ENCODE measurements at places on chromosomes 6 and 20.
A peak's percentile ranks its signal among the peaks of the same experiment; 100 is the strongest.

DNA sequence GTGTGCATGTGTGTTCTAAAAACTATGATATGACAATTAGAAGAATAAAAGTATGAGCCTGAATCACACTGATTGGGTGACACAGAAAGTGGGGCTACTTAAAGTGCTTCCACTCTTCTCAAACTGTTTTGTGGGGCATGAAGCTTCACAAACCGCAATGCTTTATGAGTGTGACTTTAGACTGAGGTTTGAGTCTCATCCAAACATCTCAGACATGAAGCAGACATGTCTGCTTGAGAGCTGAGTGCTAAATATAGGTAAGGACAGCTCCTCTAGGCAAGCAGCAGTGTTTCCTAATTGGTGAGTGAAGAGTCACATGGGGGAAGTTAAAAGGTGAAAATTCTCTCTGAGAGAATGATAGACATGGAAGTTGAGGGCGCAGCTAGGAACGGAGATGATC, 726.9 kb upstream of the CITED2 start:
- DNase-seq, result no peak

- DNase-seq, result no peak
These were observed 137.3 kb downstream of the FOXC1 start for GRCh38 chr6:1747003-1747402.

GRCh38 chr6:89025633-89026032, 54.9 kb upstream of the PNRC1 start:
- no peak for DNase-seq

- DNase-seq, result no peak
These were observed 16.2 kb upstream of the IYD start for GRCh38 chr6:150352321-150353296.

DNA sequence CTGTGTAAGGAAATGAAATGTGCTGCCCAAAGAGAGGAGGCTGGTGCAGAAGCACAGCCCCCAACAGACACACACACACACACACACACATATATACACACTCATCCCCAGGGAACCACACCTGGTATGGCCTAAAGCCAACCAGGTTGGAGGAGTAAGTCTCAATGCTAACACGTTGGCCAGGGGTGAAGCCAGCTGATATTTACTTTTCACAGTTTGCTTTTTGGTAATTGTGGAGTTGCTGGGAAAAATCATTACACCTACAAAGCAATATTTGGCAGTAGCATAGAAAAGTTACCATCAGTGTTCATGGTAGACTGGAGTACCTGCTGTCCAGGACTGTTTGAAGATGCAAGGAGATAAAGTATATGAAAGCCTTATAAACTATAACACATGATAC, 50.3 kb upstream of the NAA20 start:
- peak; percentile 74 for DNase-seq

DNA sequence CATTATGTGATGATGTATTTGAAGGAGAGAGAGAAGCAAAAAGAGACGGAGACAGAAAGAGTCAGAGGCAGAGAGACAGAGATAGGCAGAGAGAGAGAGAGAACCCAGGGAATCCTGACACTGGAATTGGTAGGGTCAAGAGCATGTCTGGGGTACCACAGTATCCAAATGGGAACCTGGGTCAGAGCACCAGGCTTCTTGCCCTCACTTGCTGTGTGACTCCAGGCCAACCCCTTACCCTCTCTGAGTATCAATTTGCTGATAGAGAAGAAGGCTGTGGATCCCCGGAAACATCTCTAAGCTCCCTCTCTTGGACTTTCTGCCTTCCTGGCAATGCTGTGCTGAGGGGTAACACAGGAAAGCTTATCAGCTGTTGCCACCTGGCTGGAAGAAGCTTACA, 385.3 kb upstream of the SULF2 start:
- no peak for DNase-seq

GRCh38 chr6:122393351-122393896, 6.0 kb upstream of the HSF2 start:
- no peak for DNase-seq

- no peak for DNase-seq
These were observed 174.0 kb downstream of the BCKDHB start for GRCh38 chr6:80280262-80281010.

DNA sequence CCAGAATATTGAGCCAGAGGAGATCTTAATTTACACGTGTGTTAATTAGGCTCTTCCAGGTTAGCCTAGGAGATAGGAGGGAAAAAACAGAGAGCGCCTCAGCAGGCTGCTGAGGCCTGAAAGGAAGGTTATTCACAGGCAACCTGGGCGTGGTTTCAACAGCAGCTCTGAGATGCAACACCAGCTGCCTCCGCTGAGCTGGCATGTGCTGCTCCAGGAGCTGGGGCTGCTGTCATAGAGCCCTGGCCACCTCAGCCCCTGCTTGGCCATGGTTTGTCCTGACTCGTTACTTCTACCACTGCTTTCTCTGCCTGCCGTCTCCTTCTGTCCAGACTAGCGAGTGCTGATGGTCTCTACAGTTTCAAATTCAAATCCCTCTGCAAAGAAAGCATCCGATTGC, 32.4 kb upstream of the RPP40 start:
- DNase-seq, result peak; percentile 21

GRCh38 chr6:106025655-106026054, 60.5 kb upstream of the PRDM1 start:
- no peak for DNase-seq

GRCh38 chr6:127520066-127520465, 931 bp upstream of the MTCL3 start:
- peak; percentile 67 for DNase-seq

DNA sequence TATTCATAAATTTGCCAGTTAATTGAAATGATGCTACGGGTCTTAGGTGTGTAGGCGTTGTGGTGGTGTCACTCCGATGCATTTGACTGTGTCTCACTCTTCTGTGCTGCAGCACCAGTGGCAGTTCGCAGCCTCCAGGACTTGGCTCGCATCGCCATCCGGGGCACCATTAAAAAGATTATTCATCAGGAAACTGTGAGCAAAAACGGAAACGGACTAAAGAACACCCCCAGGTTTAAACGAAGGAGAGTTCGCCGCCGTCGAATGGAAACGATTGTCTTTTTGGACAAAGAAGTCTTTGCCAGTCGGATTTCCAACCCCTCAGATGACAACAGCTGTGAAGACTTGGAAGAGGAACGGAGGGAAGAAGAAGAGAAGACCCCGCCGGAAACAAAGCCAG, 17.6 kb downstream of the PCMTD2 start:
- DNase-seq, result no peak

GRCh38 chr6:3370361-3371221, 86.3 kb downstream of the SLC22A23 start:
- no peak for DNase-seq

DNA sequence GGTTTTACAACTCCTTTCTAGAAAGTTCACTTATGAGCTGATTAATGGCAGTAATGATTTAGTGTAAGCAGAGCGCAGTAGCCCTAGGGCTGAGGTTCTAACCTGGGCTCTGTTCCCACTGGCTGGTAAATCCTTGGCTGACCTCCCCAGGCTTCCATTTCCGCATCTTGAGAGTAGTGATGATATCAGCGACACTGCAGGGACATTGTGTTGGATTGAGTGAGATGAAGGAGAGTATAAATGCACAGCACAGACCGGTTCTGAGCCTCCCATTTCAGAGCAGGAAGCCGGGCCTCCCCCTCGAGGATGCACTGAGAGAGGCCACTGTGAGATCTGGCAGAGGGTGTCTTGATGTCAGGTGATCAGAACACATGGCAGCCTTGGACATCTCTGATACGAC, 477.2 kb upstream of the SULF2 start:
- DNase-seq, result no peak

DNA sequence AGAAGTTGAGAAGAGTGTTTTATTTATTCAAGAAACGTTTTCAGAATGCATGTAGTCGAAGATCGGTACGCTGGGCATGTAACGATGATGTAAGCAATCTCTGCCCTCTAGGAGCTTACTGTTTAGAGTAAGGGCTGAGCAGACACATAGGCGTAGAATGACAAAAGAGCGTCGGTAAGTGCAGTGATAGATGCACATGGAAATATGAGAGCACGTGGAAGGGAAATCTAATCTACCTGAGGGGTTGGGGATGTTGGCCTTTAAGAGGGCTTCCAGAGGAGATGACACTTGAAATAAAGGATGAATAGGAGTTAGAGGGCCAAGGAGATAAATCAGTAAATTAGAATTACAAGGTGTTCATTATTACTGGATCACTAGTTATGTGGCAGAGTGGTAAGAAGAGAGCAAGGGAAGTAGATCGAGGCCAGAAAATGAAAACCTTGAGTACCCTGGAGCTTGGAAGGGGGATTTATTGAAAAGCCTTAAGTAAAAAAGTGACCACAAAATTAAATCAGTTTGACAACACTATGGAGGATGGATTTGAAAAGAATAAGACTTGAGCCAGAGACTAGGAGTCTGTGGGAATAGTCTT, 782 bp downstream of the TRMT11 start:
- DNase-seq, result no peak

- no peak for DNase-seq
These were observed 197.7 kb downstream of the KCNQ5 start for GRCh38 chr6:72819609-72820008.

- DNase-seq, result no peak
These were observed 62.0 kb downstream of the HIVEP2 start for GRCh38 chr6:142883011-142883410.

GRCh38 chr6:132259070-132259469, 142.2 kb downstream of the MOXD1 start:
- DNase-seq, result no peak

GRCh38 chr20:36808317-36809257, 35.0 kb upstream of the DSN1 start:
- DNase-seq, result no peak

DNA sequence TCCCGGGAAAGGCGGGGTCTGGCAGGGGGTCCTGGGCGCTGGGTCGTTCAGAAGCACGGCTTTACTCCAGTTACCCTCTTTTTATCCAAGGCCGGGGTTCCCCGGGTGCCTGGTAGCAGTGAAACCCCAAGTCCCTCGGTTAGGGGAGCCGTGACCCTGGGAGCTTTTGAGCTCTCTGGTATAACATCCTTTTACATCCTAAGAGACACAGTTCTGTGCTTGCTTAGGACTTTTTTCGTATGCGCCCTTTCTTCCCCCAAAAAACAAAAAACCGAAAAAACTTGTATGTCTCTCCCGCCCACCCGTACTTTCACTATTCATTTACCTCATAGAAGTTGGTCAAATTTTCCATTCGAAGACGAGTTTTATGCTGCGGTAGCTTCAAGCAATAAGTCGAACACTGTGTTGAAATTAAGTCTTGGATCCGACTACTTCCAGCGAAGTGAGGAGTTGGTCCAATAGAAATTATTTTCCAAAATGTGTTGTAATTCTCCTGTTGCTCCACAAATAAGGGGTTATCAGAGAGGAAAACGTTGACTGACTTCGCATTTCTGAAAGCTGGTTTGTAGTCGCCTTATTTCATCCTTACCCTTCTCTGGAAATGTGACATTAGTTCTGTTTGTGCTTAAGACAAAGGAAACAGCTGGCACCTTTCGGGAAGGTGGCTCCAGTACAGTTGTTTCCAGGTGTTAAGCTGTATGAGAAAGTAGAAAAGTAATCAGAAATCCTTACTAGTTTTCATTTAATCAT, 816 bp upstream of the MAN1A1 start:
- DNase-seq, result peak; percentile 65

- no peak for DNase-seq
These were observed 251.1 kb downstream of the PHACTR1 start for GRCh38 chr6:12967686-12968085.

GRCh38 chr6:15990179-15990578, 138.7 kb upstream of the MYLIP start:
- no peak for DNase-seq

GRCh38 chr20:63123331-63123741, 92.6 kb downstream of the YTHDF1 start:
- DNase-seq, result no peak

DNA sequence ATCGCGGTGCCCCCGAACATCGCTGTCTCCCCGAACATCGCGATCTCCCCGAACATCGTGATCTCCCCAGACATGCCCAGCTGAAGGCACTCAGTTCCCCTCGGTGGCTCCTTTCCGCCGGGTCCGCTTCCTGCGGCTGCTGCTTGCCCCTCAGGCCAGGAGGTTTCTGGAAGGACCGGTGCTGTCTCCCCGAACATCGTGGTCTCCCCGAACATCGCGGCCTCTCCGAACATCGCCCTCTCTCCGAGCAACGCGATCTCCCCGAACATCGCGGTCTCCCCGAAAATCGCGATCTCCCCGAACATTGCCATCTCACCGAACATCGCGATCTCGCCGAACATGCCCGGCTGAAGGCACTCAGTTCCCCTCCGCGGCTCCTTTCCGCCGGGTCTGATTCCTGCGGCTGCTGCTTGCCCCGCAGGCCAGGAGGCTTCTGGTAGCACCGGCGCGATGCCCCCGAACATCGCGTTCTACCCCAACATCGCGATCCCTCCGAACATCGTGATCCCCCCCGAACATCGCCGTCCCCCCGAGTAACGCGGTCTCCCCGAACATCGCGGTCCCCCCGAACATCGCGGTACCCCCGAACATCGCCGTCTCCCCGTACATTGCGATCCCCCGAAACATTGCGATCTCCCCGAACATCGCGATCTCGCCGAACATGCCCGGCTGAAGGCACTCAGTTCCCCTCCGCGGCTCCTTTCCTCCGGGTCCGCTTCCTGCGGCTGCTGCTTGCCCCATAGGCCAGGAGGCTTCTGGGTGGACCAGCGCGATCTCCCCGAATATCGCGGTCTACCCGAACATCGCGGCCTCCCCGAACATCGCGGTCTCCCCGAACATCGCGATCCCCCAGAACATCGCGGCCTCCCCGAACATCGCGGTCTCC, 808 bp downstream of the ULBP1 start:
- DNase-seq, result peak; percentile 22

DNA sequence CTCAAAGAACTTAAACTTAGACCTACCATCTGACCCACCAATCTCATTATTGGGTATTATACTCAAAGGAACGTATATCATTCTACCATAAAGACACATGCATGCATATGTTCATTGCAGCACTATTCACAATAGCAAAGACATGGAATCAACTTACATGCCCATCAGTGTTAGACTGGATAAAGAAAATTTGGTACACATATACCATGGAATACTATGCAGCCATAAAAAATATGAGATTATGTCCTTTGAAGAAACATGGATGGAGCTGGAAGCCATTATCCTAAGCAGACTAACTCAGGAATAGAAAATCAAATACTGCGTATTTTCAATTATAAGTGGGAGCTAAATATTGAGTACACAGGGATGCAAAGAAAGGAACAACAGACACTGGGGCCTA, 166.4 kb upstream of the GLP1R start:
- DNase-seq, result no peak

DNA sequence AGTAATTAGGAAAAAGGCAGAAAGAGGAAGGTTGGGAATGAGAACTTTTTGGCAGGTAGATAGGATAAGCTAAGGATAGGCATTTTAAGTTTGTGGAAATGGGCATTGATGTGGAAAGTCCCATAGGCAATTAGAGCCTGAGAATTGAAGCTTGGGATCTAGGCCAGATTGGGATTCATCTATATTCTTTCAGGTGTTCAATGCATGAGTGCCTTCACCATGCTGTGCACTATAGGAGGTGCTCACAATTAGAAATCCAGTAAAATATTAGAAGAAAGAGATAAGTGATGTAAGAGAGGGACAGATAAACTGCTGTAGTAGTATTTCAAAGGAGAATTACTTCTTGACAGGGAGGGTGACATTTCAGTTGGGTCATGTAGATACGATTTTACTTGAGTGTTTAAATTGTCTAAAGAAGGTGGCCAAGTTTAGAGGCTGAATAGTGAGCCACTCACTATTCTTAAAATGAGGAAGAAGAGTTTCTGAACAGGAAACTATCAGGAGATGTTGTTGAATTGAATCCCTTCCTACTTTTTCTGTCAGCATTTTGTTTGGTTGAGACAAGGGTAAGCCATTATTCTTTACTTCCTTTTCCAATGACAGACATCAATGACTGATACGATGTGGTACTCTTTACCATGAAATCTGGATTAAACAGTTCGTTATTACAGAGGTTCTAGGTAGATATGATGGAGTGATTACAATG, 31.0 kb upstream of the CTAGE9 start:
- DNase-seq, result no peak

GRCh38 chr20:48901326-48901725, 20.2 kb upstream of the ARFGEF2 start:
- no peak for DNase-seq
